Retinal pigment epithelial cell (primary cell): ENCODE measurements at places on chromosomes 1 and 21.

- DNase-seq, result no peak
Observed at GRCh38 chr1:34360574-34360973, 183.9 kb downstream of the C1orf94 start.

DNA sequence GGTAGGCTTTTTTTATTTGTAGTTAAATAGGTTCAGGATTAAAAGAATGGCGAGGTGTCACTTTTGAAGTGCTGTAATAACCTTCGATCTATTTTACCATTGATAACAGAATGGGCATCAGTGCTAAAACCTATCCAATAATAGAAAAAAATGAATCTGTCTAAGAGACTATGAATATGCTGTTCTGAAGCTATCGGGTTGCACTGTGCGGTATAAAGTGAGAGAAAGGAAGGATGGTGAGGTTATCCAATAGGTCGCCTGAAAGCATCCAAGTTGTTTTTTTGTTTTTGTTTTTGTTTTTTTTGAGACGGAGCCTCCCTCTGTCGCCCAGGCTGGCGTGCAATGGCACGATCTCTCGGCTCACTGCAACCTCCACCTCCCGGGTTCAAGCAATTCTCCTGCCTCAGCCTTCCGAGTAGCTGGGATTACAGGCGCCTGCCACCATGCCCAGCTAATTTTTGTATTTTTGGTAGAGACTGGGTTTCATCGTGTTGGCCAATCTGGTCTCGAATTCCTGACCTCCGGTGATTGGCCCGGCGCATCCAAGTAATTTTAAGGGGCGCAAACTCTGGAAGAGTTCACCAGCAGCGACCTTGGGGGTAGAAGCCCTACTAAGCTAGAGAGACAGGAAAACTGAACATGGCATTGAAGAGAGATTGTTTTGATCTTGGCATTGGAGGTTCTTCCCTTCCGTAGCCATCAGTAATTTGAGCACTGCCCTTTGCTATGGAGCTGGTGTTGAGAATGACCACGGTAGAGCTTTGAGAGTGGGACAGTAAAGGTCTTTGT is 8.7 kb upstream of the MDM4 start:
- DNase-seq, result no peak

DNA sequence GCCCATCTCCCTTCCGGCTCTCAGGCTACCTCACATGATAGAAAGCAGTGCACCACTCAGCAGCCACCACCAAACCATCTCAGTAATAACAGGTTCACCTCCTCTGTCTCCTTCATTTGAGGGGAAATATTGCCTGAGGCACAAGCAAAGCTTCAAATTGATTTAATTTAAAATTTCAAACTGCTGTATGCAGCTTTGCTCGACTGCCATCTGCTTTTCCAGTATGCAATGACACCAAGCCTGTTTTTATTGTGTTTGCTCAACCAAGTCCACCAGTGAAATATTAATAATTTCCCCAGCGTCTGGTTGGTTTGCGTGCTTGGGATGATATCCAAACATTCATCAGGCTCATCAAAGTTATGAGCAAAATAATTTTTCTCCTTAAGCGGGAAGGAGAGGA is 552.4 kb upstream of the DAB1 start:
- DNase-seq, result no peak

DNA sequence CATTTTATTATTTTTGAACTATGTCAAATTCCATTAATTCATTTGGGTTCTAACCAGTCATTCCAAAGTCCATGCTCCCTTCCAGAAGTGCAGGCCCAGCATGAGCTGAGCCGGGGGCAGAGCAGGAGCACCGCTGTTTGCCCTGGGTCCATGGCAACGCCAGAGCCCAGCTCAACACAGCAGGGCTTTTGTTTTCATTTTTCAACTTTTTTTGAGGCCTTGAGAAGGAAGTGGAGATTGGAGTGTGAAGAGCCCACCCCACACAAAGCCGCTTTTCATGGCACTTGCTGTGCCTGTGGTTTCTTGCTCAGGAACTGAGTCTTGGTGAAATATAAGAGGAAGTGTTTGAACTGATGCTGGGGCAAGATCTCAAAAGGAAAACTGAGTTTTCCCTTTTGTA is 13.2 kb upstream of the PRMT2 start:
- peak; percentile 63 for DNase-seq
